ENCODE measurements at places on chromosomes 5 and 9.

DNA sequence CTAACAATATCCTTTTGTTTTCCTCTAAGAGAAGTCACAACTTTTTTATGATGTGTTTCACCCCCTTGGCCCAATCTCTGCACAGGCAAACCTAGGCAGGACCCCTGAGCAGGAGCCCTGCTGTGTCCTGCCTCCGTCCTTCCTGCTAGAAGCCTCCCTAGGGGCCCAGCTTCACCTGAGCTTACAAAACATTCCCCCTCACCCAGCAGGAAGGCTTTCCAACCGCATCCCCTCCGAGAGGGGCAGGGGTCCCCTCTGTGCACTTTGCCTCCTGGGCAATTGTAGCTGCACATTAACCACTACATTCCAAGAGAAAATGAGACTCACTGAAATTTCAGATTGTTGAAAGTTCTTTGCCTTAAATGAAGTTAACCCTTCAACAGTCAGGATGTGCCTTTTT lies 176.2 kb downstream of the IRX2 start:
- no peak for DNase-seq

- no peak for DNase-seq
Observed at GRCh38 chr9:1612886-1613285, 402.3 kb upstream of the SMARCA2 start.

GRCh38 chr5:9716838-9717281 lies 86.7 kb upstream of the TAS2R1 start:
- no peak for DNase-seq

DNA sequence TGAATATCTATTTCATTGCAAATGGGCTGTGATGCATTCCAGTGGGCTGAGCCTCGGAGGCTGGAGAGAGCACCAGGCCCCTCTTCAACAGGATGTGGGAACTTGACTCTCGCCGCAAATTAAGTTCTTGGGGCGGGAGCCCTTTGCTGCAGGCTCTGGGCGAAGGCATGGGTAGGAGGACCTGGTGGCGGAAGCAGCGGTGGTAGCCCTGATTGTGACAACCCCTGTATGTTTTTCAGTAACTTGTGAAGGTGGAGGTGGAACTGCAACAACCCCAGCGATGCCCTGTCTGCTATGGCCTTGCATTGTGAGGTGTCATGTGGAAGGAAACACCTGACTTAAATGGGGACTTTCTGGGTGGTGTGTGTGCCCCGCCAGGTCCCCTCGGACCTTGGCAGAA lies 9.4 kb downstream of the FYB1 start:
- DNase-seq = no peak

GRCh38 chr5:14411216-14411615 lies 170.4 kb upstream of the OTULINL start:
- DNase-seq = no peak

- DNase-seq = no peak
Observed at GRCh38 chr5:142602720-142603245, 83.1 kb downstream of the FGF1 start.

DNA sequence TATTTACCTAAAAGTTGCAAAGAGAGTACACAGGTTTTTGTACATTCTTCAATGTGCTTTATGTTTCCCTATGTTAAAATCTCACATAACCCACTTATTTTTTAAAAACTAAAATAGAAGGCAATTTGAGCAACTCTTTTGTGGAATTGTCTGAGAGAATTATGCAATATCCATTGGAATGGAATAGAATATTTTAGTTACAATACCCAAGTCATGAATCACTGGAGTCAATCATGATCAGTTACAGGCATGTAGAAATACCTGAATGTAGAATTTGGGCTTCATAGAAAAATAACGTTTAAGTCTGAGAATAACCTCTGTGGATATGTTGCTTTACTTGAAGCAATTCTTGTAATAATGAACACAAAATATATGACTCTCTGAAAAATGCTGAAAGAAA lies 143.3 kb downstream of the FGF10 start:
- DNase-seq = no peak

DNA sequence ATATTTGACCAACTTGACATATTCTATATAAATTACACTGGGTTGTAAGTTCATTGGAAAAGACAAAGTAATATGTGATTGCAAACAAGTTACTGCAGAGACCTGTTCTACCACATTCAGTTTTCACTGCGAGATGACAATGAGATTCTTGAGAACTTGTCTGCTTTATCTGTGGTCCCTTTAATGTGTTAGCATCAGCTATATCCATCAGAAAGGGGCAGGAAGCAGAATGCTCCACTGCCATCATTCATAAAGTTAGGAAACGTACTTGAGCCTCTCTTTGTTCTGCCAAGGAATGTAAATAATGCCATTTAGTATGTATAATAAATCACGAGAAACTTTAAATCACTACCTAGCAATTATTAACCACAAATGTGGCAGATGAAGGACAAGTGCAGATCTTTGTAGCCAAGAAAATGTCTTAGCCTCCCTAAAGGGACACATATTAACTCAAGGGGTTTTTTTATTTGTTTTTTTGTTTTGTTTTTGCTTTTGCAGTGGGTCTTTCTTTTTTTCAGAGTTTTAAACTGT lies 59.4 kb downstream of the GIN1 start:
- DNase-seq = no peak

DNA sequence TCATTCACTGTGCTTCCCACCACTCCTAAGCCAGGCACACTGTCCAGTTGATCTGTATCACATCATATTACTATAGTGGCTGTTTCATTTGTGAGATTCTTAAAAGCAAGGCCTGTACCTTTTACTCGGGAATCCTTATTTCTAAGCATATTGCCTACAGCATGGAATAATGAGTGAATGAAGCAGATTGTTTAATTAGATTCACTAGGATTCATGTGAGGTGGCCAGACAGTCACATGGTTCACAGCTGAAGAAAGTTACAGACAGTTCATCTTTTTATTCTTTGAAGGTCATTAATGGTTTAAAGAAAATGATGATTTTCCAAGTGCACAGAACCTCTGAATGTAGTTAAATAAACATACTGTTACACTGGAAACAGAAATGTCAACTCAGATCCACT lies 24.3 kb upstream of the SEMA6A start:
- DNase-seq = no peak

DNA sequence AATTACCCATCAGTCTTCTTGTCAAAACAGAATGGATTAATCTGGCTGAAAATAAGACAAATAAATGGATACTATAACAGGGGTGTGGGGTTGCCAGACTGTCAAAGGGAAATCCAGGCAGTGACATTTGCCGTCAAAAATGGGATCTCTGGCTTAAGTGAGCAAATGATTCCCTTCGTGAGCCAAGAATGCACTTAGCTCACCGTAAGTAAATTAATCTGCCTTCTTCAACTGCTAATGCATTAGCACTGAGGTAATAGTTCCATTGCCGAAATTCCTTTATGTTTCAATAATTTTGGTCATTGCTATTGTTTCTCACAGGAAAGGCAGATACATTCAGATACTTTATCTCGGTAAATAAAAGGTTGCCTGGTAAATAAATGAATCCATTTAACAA lies 377.8 kb downstream of the KIAA0825 start:
- no peak for DNase-seq

DNA sequence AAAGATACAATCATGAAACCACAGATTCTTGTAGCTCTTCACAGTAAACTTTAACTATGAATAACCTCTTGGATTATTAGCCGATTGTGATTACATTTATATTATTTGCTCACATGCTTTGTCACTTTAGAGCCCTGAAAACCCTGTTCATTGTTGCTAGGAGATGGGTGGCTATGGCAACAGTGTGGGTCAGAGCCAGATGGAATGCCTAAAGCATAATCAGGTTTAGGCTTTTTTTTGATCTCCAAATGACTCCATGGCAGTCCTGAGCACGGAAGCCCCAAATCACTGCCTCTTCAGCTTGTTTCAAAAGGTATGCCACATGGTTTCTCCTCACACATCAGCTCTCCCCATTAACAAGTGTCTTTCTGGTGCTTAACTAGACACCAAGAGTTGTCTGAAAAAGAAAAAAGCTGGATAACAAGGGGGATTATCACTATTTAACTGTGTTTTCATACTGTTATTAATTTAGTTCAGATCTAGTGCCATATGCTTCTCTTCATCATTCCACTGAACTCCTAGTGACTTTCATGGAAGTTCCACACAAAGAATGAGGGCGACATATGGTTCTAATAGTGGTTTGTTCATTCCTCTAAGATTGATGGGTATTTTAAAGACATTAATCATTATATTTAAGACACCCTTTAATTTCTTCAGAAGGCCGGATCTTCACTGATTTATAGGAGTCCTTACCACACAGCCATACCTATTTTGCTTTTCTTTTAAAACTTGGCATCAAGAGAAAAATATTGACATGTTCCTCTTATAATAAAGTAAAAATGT lies 88.8 kb upstream of the PAM start:
- peak; percentile 14 for DNase-seq

- DNase-seq = no peak
Observed at GRCh38 chr5:95220381-95220780, 64.5 kb downstream of the MCTP1 start.

- DNase-seq = no peak
Observed at GRCh38 chr9:118271936-118272335, 567.7 kb downstream of the TLR4 start.

- no peak for DNase-seq
Observed at GRCh38 chr9:21902136-21902535, 92.1 kb downstream of the CDKN2A start.

GRCh38 chr5:77921094-77921768 lies 145.1 kb upstream of the TBCA start:
- DNase-seq = no peak

DNA sequence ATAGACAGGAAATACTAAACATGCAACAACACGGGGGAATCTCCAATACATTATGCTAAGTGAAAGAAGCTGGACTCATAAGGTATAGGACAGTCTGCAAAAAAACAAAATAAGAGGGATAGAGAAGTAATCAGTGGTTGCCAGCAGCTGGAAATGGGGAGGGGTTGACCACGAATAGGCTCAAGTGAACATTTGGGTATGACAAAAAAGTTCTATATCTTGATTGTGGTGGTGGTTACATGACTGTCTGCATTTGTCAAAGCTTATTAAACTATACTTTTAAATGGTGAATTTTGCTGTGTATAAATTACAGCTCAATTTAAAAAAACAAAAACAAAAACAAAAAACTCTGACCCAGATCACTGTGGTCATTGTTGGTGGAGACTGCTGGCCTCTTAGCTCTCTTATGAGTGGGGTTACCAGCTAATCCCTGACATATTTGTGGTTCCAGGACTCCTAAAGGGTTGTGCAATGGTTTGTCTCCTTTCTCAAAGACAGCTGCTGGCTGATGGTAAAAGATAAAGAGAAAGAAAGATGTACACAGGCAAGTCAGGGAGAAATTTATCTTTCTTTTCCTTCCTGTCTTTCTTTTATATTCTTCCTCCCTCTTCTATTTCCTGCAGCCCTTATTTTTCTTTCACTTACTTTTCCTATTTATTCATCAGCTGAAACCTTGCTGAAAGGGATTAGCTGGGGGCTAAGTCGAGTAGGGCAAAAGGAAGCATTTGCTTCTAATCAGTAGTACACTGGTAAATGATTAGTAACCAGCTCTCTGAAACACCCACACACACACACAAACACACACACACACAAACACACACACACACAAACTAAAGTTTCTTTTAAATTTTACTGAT lies 42.6 kb upstream of the APC start:
- DNase-seq = no peak

DNA sequence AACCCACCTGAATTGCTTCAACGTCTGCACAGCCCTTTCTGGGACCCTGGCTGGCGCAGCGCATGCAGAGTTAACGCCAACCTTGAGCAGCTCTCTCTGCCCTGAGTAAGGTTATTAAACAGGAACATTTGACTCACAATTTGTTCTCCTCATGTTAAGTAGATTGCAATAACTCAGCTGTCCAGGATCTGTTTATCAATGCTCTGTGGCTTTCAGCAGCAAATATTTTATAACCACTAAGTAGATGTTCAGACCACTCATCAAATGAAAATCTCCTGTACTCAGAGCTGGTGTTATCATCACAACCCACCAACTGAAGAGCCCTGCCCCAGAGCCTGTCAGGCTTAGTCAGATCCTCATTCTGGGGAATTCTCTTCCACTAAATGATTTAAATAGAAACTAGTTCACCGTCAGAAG lies 403.0 kb downstream of the ZNF608 start:
- DNase-seq = no peak

- DNase-seq = no peak
Observed at GRCh38 chr5:15366676-15367391, 133.1 kb upstream of the FBXL7 start.

GRCh38 chr9:3014178-3014577 lies 170.3 kb upstream of the PUM3 start:
- DNase-seq = no peak

GRCh38 chr5:172828911-172829431 lies 5.1 kb upstream of the ERGIC1 start:
- DNase-seq = no peak

DNA sequence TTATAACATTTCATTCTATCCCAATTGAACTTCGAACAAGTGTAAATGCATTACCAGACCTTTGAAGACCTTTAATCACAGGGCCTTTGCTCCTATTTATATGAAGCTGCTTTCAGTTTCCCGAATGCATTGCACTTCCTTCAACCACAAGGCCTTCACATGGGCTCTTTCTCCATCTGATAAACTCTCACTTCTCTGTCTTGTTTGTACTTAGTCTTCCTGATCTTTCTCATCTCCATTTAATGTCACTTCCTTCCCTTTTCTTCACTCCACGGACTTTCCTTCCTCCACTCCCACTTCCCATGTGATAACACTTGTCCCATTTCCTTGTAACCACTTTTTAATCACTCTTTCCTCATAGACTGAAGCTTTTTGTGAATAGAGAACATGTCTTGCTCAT lies 74.3 kb upstream of the TNC start:
- DNase-seq = no peak

DNA sequence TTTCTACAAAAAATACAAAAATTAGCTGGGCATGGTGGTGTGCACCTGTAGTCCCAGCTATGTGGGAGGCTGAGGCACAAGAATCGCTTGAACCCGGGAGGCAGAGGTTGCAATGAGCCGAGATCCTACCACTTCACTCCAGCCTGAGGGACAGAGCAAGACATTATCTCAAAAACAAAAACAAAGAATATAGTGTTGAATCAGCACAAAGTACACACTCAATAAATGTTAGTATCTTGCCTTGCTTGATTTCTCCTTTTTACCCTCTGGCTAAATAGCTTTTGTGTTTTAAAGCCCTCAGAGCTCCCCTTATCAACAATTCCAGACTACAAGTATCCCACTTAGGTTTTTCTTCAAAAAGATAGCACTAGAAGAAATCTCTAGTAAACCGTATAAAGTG lies 37.5 kb upstream of the CCNG1 start:
- no peak for DNase-seq

DNA sequence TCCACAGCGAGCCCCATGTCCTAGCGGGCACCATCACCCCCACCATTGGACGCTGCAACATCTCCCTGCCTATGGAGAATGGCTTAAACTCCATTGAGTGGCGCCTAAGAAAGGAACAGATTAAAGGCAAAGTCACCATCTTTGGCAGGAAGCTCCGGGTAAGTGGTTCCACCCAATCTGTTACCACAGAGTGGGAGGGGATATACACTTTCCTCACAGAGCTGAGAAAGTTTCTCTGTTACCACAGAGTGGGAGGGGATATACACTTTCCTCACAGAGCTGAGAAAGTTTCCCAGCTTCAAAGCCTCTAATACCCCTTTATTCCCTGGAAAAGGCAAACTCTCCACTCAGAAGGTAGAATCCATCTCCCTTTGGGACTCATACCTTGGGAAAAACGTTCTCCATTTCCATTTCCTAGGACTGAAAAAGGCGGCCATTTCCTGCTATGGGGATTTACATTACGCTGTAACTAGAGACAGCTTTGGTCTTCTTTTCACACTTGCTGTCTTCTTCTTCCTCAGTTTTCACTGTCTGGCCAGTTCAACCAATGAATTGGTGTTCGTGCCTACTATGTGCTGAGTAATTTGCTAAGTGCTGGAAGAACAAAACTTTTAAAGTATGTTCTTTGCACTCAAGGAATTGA lies 63.4 kb upstream of the WWC1 start:
- no peak for DNase-seq

- DNase-seq = no peak
Observed at GRCh38 chr9:122180633-122181032, 20.9 kb downstream of the MORN5 start.

Measured in ovary (tissue), 10 donors.